ENCODE measurements at places on chromosomes 6 and 20.

- DNase-seq = no peak
These were observed 12.3 kb upstream of the FAM110A start for GRCh38 chr20:821046-821730.

DNA sequence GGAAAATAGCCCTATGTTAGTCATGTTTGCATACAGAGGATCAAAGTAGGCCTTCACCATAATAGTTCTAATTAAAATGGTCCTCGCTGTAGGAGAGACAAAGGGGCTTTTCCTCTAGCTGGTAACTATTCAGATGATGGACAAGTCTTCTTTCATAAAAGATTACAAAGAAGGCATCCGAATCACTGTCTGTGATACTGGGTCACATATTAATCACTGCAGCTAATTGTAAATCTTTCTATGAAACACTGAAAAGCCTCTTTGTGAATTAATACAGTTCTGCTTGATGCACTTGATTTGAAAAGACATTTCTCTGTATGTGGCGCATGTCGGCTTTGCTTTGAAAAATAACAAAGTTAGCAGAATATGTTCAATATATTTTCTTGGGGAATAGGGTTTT, 520.8 kb downstream of the KIF16B start:
- no peak for DNase-seq

DNA sequence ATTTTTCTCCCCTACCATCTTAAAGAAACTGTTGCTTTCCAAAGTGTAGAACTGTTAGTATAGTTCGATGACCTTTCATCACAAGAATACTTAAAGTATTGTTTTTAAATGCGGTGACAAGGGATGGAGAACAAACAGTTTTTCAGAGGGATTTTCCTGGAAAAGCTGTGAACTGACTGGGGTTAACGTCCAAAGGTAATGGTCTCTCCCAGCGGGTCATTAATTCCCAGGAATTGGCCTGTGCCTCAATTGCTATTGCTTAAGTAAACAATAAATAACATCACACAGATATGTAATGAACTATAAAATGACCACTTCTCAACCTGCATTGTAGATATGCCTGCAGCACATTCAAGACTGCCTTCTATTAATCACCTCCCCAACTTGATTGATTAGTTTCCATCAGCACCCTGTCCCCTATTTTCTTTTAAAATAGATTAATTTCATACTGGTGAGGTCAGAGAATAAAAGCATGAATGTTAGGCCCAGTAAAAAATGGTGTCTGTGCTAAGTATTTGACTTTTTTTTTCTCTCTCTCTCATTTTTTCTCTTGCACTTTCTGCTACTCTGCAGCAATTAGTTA, 268.2 kb downstream of the SAMD5 start:
- no peak for DNase-seq

DNA sequence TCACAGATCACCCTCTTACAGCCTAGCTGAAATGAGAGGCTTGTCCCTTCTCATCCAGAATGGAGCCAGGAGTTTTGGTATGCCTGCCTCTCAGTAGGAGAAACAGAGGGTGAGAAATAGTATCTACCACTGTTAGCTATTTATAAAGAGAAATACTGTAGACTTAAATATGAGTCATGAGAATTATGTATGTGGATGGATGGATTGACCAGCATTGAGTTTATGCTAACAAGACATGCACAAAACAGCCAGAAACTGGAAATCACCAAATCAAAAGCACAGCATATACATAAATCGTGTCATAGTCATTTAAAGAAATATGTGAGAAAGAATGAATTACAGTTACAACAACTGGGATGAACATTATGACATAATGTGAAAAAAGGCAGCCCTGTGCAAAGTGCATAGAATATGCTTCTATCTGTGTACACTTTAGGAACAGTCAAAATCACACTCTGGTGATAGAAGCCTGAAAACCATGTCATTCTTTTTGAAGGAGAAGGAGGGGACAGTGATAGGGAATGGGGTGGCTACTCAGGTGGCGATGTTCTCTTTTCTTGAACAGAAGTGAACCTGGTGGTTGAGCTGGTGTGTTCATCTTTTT, 79.8 kb upstream of the KIF25 start:
- no peak for DNase-seq

DNA sequence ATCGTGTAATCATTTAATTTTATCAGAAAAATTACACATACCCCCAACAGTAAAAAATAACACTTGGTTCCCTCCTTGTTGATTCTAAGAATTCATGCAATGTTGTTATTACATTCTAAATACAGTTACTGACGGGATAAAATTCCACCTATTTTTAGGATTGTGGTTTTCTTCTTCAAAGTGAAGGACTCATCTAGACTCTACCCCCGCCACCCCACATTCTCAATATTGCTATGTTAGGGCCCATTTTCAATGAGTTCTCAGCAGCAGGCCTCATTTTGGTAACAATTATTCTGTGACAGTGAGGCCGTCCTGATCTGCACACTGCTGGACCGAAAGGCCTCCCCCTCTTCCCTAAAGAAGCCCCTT, 43.5 kb downstream of the PREX1 start:
- no peak for DNase-seq

- DNase-seq = no peak
These were observed 18.7 kb downstream of the MOCS3 start for GRCh38 chr20:50977066-50978021.

DNA sequence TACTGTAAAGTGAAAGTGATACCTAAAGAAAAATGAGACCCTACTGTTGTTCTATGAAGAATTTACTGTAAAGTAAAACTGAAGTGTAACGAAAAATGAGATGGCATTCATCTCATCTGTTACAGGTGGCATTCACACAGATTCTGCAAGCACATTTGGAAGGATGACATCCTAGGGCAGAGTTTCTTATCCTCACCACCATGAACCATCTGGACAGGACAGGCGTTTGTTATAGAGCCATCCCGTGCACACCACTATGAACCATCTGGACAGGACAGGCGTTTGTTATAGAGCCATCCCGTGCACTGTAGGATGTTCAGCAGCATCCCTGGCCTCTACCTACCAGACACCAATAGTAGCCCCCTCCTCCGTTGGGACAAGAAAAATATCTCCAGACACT, 294.8 kb downstream of the GMDS start:
- DNase-seq = no peak

GRCh38 chr20:53672484-53673129, 79.0 kb upstream of the ZNF217 start:
- no peak for DNase-seq

GRCh38 chr6:124822204-124822613, 140.0 kb upstream of the RNF217 start:
- DNase-seq = no peak

- DNase-seq = no peak
These were observed 769.1 kb downstream of the QKI start for GRCh38 chr6:164183556-164184123.

- no peak for DNase-seq
These were observed 42.4 kb downstream of the CNBD2 start for GRCh38 chr20:36010825-36011224.

DNA sequence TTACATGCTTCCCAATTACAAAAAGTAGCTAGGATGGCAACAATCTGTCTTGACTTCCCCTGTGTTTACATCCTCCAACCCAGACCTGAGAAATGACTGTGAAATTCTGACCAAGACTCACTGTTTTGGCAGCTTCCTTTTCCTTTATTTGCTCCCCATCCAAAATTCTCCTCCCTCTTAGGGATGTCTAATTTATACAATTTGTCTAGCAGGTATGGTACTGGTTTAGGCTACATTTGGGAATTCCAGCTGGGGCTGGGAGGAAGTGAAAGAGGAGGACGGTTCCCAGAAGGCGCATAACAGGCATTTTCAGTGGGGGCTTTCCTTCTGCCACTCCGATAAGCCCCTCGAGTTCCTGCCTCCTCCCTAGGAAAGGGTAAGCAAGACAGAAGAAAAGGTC, 231.5 kb upstream of the BTBD3 start:
- no peak for DNase-seq

DNA sequence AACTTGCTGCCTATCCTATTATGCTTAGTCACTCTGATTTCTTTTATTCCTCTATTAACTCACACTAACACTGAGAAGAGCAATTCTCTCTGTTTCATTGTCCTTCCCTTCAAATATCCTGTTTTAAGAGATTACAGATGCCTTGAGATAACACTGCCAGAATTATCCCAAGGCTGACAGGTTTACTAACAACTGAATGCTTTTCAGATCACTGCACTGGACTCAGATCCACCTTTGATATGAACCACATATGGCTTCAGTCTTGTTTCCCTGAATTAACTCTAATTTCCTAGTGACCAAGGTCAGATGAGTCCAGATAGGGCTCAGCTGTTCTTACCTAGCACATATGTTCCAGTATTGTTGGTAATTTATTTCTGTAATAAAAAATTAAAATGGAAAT, 633.1 kb downstream of the GRIK2 start:
- no peak for DNase-seq

DNA sequence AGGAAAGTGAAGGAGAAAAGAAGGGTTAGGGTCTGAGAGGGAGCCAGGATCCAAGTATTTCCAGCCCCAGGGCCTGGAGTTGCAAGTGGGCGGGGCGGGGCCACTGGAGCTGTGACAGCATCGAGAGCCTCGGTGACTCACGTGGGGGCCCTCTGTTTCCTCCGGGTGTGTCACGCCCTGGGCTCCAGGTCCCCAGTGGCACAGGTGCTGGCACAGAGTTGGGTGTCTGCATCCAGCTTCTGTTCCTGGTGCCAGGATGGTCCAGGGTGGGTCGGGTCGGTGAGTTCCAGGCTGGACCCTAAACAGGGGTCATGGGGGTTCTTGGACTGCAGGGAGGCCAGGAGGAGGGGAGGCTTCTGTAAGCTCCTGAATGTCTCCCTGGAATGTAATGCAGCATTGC, 16.7 kb downstream of the RAET1L start:
- no peak for DNase-seq

DNA sequence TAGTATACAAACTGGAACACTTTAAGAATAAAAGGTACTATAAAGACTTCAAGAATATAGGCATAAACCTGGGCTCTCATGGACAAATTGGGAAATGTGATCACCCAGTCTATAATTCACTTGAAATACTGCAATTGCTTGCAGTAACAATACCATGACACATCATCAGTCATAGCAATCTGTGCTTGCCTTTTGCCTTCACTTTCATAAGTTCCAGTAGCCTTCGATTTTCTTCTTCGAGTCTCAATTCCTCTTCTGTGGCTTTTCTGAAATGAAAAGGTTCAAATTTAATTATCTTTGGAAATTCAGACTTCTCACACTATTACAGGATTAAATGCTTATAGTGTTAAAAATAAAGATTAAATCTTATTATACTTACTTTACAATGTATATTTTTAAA, 96.3 kb upstream of the ZBTB24 start:
- DNase-seq = no peak

DNA sequence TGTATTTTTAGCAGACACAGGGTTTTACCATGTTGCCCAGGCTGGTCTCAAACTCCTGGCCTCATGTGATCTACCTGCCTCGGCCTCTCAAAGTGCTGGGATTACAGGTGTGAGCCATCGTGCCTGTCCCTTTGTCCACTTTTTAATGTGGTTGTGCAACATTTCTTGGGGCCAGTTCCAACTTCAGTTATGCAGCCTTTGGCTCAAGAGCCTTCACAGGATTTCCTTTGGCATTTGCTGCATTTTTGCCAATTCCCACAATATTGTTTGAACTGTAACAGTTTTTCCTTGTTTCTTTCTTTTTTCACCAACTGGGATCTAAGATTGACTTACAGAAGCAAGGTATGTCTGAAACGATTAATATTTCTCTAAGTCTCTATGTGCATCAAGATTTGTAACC, 63.6 kb downstream of the EDN1 start:
- DNase-seq = no peak

DNA sequence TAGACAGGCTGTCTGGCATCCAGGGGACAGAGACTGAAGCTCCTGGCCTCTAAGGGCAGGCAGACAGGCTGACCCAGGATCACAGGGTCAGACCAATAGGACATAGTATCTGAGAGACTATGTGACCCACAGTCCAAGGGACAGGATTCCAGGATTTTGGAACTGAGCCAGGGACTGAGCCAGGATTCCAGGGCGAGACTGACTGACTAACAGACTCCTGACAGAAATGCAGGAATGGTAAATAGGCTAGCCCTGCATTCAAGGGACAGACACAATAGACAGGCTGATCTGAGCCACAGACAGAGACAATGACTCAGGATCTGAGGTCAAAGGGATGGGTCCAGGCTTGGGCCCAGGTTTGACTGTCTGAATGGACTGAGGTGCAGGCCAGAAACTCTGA, 19.8 kb downstream of the XKR7 start:
- no peak for DNase-seq

DNA sequence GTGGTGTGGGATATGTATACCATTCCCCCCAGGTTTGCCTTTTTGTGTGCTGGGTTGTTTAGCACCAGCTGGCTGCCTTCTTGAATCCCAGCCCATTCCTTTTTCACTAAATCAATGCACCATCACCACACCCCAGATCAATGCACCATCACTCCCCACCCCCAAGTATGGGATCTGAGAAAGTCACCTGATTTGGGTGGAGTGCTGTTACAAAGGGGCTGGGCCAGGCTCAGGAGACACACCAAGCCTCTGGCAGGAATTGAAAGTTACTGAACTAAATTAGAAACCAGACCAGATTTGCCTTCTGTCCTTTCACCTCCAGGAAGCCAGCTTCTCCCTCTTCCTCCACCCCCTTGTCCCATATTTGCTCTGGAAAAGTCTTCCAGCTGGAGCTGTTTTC, 19.6 kb upstream of the PKHD1 start:
- DNase-seq = no peak

DNA sequence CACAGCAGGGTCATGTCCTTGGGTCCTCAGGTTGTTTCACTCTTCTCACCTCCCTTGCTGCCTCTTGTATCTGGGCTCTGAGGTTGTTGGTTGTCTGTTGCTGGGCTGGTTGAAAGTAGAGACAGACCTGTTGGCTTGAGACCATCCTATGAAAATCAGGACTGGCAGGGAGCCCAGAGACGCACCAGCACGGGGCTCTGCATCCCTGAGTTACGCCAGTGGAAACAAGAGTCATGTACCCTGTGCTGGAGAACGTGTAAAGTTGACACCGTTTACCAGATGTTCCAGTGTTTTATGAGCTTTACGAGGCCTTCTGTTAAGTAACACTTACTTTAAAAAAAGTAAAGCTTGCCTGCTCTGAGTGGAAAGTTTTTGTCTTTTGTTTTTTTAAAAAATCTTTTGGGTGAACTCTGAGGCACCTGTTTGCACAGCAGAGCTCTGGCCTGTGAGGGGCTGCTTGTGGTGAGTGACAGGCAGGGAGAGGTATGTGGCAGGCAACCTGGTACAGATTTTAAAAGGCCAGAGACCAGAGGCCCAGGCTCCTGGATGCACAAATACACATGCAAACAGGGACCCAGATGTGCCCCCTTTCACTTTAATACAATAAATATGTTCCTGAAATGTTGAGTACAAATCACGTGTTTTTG, 260.0 kb upstream of the SUPT3H start:
- no peak for DNase-seq

DNA sequence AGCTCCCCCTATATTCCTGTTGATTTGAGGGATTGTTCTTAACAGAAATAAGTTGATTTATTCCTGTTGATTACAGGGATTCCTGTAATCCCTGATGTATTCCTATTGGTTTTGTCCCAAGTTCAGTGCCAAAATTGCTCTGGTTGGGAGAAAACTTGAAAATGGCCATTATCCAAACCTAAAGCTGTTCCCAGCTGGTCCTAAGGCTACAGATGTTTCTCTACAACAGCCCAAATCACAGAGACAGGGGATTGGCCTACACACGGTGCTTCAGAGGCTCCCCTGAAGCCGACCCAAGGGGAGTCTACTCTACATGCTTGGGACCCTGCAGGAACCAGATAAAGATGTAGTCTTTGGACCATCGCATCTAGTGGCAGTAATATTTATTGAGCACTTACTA, 99.0 kb upstream of the AKAP12 start:
- DNase-seq = no peak

GRCh38 chr20:24892931-24893330, 56.1 kb upstream of the CST7 start:
- no peak for DNase-seq

Measured in AG04449 (cell line).